Cerebellum (tissue), 4 donors: ENCODE measurements at places on chromosomes 2 and 18. TPM values are rescaled to one million over a fixed set of nuclear protein-coding genes. Genes with fewer than 3 reads are reported as not detected.

DNA sequence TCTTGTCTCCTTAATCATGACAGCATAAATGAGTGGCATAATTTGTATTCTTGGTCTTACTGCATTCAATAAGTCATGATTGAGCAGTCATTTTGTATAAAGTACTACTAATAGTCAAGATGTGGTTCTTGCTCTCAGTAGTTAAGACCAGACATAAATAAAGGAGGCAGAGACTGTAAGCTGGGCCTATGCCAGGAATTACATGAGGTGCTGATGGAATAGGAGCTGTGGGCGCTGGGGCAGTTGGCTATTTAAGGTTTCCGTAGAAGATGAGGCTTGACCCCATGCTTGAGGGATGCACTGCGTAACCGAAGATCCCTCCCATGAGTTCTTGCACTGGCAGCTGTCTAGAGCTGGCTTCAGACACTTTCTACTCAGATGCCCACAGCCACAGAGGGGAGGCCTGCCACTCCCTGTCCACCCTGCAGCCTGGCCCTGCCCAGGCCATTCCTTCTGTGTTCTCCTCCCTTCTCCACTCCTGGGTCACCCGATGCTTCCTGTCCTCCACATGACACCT is 150.9 kb upstream of the REV1 start:
- DNase-seq, result no peak

Gene MAP4K4
- 190 TPM for total RNA-seq

DNA sequence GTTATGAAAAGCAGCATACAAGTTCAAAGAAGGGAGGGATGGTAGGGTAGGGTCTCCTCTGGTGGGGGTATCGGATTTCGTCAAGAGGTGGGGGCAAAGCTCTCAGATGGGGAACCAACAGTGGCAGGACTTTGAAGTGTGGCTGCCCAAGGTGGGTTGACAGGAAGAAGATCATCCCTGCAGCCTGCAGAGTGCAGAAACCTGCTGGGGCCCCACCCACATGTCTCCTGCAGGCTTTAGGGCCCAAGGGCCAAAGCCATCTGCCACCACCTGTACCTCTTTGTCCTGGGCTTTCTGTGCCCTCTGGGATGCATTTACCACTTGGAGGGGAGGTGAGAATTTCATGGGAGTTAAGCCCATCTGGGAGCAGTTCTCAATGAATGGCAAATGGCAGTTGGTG is 42.7 kb downstream of the KCNF1 start:
- DNase-seq, result no peak

DNA sequence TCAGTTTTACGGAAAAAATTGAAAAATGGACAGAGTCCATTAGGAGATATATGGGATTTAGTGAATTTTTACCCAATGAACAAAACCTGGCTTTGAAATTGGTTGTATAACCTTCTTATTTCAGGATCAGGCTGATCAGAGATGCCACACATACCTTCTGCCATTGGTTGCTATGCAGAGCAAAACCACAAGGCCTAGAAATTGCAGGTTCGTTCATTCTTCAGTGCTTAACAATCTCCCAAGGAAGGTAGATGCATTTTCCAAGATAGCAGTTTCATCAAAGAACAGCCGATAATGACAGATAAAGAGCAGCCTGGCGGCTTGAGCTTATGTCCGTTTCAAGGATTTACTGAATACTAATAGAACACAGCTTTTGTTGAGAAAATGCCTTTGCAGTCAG is 868.8 kb downstream of the EPHA4 start:
- no peak for DNase-seq

DNA sequence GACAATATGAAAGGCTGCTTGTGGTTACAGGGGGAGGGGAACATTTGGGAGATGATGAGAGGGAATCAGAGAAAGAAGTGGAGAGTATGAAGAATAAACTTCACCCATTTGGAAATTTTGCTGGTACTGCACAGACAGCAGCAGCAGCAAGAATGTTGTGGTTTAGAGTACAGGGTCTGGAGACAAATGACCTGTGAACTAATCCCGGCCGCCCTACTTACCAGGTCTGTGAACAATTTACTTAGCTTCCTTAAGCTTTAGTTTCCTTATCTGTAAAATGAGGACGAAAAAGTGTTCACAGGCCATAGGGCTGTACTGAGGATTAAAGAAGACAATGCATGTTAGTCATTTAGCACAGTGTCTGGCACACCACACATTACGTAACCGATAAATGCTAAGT is 685.4 kb upstream of the CELF4 start:
- DNase-seq, result no peak

Gene LIPG
- total RNA-seq, result 10.0 TPM

- no peak for DNase-seq
These were observed 478.1 kb upstream of the CHAC2 start for GRCh38 chr2:53289309-53290006.

- no peak for DNase-seq
These were observed 33.2 kb upstream of the CYTIP start for GRCh38 chr2:157476953-157477709.

DNA sequence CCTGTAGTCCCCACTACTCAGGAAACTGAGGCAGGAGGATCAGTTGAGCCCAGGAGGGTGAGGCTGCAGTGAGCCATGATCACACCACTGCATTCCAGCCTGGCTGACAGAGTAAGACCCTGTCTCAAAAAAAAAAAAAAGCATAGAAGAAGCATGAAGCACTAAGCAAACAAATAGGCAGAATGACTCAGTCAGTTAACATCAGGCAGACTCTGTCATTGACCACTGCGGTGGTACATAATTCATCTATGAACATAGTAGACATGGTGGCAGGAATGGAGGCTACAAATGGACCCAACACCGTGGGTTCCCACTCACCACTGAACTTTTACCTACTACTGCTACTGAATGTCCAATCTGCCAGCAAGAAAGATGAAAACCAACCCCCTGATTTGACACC is 7.6 kb upstream of the ASXL2 start:
- DNase-seq, result no peak

Gene MAPRE3
- 20.8 TPM for total RNA-seq

DNA sequence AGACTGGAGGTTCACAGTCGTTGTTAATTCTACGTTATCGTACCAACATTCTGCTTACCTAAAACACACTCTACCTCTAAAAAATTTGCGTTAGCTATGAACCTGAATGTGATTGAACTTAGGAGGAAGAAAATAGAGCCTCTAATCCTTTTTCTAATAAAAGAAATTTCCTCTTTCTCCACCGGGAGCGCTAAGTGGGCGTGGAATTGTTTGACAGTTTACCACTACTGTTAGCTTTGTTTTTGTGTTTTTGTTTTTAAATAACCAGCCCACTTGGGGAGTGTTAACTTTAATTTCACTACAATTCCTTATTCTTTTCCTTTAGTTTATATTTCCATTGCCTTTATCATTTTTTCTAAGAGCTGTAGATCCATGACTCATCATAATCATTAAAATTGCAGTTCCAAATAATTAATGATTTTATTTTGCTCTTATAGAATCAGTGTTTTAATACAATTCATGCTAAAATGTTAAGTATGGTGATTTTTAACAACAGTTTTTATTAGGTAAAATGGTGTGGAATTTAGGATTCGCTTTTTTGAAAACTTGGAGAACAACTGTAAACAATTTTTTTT is 55.0 kb upstream of the ITM2C start:
- DNase-seq, result no peak

Gene INPP5D
- total RNA-seq, result 4.9 TPM

- no peak for DNase-seq
These were observed 24.0 kb upstream of the COLEC12 start for GRCh38 chr18:524466-524865.

Gene SGO2
- 13.9 TPM for total RNA-seq

Gene GALNT5
- total RNA-seq, result 0.45 TPM

Gene LRP1B
- 55.0 TPM for total RNA-seq

Gene RSAD2
- total RNA-seq, result 1.5 TPM

GRCh38 chr2:96207774-96208142 is 869 bp downstream of the STARD7 start:
- DNase-seq, result no peak

GRCh38 chr2:10286216-10287037 is 16.3 kb upstream of the HPCAL1 start:
- no peak for DNase-seq

GRCh38 chr2:148495586-148495985 is 149.0 kb upstream of the EPC2 start:
- no peak for DNase-seq

GRCh38 chr2:234091432-234091879 is 41.0 kb downstream of the SPP2 start:
- DNase-seq, result no peak

DNA sequence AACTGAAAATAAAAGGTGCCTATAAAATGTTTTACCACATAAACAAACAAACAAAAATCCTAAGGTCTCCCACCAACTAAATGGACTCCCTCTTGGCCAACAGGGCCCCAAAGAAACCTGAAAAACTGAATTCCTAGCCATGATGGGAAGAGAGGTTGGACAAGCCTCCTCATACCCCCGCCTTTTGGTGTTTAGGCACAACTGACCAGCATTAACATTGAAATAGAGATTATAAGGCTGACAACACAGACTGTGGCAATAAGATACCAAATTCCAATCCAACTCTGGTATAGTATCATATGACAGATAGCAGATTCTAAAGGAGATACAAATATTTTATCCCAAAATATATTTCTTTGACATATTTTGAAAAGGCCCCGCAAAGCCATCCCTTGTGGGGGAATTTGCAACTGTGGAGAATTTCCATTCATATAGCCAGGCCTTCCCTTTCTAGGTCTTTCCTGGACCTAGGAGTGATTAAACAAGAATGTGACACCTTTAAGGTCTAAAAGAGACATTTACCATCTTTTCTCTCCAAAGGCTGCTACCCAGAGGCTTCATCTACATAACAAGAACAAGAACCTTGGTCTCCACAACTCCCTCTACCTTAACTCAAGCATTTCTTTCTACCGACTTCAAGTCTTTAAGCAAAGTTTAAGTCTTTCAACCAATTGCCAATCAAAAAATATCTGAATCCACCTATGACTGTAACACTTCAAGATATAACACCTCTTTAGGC is 80.0 kb downstream of the CHN1 start:
- DNase-seq, result no peak

- DNase-seq, result no peak
These were observed 39.7 kb upstream of the GRP start for GRCh38 chr18:59180150-59180845.

- DNase-seq, result no peak
These were observed 35.6 kb downstream of the CEP192 start for GRCh38 chr18:13026583-13027270.

Gene TUBA3E
- total RNA-seq, result not detected

- peak; percentile 85 for DNase-seq
These were observed 33.7 kb downstream of the UNC80 start for GRCh38 chr2:209805351-209805750.

Gene CCNYL1
- 19.0 TPM for total RNA-seq

DNA sequence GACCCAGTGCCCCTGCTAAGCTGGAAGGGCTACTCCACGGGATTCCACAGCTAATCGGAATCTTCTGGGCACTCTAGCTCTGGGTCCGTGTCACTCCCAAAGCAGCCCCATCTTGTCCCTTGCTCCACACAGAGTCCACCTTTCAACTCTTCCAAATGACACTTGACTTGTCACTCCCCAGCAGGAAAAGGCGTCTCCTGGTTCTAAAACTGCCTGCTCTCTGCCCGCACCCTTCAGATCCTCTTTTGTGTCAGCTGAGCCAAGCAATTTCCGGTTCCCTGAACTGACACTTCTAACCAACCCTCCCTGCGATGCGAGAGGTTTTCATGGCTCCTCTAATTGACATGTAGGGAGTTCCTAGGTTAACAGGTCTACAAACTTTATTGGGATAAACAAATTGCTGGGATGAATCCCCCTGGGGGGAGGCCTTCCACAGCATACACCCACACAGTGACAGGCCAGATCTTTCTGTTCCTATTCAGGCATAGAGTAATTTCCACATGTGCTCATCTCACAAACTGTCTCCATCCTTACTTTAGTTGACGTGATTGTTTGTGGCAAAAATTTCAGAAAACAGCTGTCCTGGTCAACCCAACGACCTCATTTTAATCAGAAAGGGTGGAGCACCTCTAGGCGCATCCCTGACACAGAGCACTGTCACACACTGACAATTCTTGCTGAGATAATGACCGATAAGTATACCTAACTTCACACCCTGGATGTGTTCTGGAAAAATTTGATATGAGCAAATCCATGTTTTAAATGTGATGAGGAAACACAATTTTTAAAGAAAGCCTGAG is 104.9 kb downstream of the RBMS1 start:
- no peak for DNase-seq

- DNase-seq, result no peak
These were observed 32.5 kb upstream of the CD28 start for GRCh38 chr2:203673933-203674332.

DNA sequence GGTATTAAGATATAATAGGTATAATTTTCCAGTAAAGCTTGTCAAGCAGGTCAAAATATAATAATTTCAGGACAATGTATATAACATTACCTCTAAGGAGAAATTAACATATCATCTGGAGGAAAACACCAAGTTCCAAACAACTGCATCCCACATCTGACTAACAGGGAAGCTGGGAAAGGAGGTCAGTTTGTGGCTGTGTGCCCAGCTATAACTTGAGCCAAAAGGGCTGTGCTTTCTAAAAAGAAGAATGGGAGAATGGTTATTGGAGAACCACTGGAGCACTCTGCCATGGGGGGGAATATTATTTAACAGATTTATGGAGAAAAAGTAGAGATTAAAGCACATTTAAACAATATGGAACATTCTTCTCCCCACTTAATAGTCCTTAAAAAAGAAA is 390.6 kb upstream of the PKDCC start:
- no peak for DNase-seq

- no peak for DNase-seq
These were observed 21.5 kb downstream of the THNSL2 start for GRCh38 chr2:88191722-88192042.

GRCh38 chr18:56927786-56928185 is 219.1 kb upstream of the BOD1L2 start:
- DNase-seq, result no peak

Gene GIGYF2
- 117 TPM for total RNA-seq

DNA sequence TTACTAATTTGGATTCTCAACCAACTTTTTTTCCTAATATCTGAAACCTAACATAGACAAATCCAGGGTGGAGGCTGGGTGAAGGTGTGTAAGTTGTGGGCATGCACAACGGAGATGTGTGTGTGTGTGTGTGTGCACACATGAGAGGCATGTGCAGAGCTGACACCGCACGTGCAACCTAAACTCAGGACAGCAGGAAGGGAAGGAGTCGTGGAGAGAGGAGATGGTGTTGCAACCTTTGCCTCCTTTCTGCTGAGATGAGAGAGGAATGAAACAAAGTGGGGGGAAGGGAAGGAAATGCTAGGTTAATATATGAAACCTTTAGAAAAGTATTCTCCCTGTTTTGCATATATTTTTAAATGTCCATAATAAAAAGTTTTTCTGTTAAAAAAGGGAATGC is 64.7 kb downstream of the KCTD1 start:
- no peak for DNase-seq

Gene RAB31
- 20.3 TPM for total RNA-seq

GRCh38 chr2:157164370-157164769 is 93.1 kb upstream of the GALNT5 start:
- DNase-seq, result no peak

- no peak for DNase-seq
These were observed 329.8 kb downstream of the ALK start for GRCh38 chr2:29591600-29591999.

Gene IL36B
- not detected for total RNA-seq
